ENCODE measurements at places on chromosomes 12 and 14. TPM values are rescaled to one million over a fixed set of nuclear protein-coding genes. Genes with fewer than 3 reads are reported as not detected.

SLC25A21 gene
- total RNA-seq = not detected

KRT85 gene
- not detected for total RNA-seq

AMN gene
- 0.30 TPM for total RNA-seq

MED6 gene
- 45.9 TPM for total RNA-seq

MFAP5 gene
- not detected for total RNA-seq

LRRIQ1 gene
- total RNA-seq = not detected

BIN2 gene
- 226 TPM for total RNA-seq

OASL gene
- total RNA-seq = 28.5 TPM

RNFT2 gene
- total RNA-seq = 11.7 TPM

CLEC6A gene
- not detected for total RNA-seq

RPGRIP1 gene
- not detected for total RNA-seq

PPP1R36 gene
- not detected for total RNA-seq

DHRS2 gene
- 0.50 TPM for total RNA-seq

MYO1H gene
- not detected for total RNA-seq

RAD9B gene
- total RNA-seq = 0.87 TPM

ADAMTS20 gene
- not detected for total RNA-seq

NRL gene
- 3.1 TPM for total RNA-seq

KRT8 gene
- 0.57 TPM for total RNA-seq

CCDC177 gene
- not detected for total RNA-seq

GPR135 gene
- total RNA-seq = 1.5 TPM

MYF6 gene
- total RNA-seq = not detected

HOXC9 gene
- not detected for total RNA-seq

PTPRB gene
- not detected for total RNA-seq

IGF1 gene
- total RNA-seq = 0.19 TPM

GLI1 gene
- total RNA-seq = 0.52 TPM

MANSC4 gene
- total RNA-seq = not detected

RPL41 gene
- 4,815 TPM for total RNA-seq

ADCY6 gene
- not detected for total RNA-seq

PKP2 gene
- not detected for total RNA-seq

GPD1 gene
- total RNA-seq = 0.37 TPM

NKX2-1 gene
- not detected for total RNA-seq

PIANP gene
- total RNA-seq = not detected

DENND5B gene
- total RNA-seq = 0.20 TPM

GLS2 gene
- 1.1 TPM for total RNA-seq

TBX3 gene
- total RNA-seq = not detected

PZP gene
- not detected for total RNA-seq

LHX5 gene
- total RNA-seq = not detected

USP44 gene
- total RNA-seq = 3.7 TPM

ISM2 gene
- not detected for total RNA-seq

FAM90A1 gene
- 0.15 TPM for total RNA-seq

SPX gene
- not detected for total RNA-seq

ZCCHC8 gene
- 45.1 TPM for total RNA-seq

B4GALNT3 gene
- total RNA-seq = 7.0 TPM

ADAM21 gene
- not detected for total RNA-seq
